ENCODE measurements at places on chromosomes 11 and 22.

GRCh38 chr11:95734009-95734572, 55.5 kb downstream of the FAM76B start:
- DNase-seq = no peak

DNA sequence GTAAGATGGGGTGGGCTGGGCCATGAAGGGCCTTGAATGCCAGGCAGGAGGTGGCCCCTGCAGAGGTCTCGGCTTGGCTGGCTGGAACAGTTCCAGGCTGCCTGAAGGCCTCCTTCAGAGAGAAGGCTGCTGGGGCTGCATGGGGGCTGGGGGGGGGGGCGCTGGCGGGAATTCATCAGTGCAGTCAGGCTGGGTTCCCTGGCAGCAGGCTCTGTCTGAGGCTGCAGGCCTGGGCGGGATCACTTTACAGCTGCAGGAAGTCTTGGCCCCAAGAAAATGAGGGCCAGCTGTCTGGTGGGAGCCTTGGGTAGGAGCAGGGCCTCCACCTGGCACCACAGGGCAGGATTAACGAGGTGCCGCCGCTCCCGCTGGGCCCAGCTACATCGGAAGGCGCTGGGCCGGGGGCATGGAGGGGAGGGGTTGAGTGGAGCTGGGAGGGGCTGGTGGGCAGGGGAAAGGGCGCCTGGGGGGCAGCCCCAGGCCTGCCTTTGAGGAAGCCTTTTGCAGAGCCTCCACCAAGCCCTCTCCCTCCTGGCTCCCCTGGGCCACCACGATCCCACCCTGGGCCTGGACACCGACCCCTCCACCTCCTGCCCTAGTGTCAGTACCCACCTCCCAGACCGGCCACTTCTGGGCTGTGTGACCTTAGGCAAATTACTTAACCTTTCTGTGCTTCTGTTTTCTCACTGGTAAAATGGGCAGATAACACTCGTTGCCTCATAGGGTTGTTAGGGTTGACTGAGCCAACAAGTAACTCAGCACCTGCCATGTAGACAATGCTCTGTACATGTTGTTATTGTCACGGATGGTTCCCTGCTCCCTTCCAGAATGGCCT, 31.0 kb upstream of the HMOX1 start:
- DNase-seq = no peak

DNA sequence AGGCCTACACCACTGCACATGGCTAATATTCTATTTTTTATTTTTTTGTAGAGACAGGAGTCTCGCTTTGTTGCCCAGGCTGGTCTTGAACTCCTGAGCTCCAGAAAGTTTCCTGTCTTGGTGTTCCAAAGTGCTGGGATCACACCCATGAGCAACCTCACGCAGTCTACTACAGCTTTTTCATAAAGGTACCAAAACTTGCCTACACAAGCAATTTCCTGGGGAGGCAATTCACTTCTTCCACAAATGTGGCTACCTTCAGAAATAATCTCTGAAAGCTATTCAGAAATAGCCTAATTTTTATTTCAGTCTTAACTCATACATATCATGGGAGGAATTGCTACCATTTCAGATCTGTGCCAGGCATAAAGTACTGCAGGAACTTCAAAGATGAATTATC, 11.4 kb downstream of the SLC35F2 start:
- DNase-seq = no peak

- DNase-seq = no peak
Observed at GRCh38 chr22:24153959-24154358, 27.3 kb upstream of the SUSD2 start.

GRCh38 chr11:44404301-44404700, 94.4 kb upstream of the ALX4 start:
- no peak for DNase-seq

DNA sequence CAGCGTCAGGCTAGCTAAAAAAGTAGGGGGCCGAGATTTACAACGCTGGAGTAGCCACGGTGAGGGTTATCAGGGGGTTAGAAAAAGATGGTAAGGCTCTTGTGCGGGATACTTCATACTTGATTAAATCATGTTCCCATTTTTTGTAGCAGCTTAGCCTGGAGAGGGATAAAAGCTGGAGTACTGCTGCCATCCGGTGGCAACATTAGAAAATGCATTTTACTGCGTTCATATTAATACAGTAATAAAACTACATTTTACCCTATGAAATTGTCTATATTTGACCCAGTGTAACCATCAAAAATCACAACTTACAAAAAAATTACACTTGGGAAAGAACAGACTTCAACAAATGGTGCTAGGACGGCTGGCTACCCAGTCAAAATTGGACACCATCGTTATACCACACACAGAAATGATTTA, 17.3 kb downstream of the RPUSD4 start:
- DNase-seq = no peak

DNA sequence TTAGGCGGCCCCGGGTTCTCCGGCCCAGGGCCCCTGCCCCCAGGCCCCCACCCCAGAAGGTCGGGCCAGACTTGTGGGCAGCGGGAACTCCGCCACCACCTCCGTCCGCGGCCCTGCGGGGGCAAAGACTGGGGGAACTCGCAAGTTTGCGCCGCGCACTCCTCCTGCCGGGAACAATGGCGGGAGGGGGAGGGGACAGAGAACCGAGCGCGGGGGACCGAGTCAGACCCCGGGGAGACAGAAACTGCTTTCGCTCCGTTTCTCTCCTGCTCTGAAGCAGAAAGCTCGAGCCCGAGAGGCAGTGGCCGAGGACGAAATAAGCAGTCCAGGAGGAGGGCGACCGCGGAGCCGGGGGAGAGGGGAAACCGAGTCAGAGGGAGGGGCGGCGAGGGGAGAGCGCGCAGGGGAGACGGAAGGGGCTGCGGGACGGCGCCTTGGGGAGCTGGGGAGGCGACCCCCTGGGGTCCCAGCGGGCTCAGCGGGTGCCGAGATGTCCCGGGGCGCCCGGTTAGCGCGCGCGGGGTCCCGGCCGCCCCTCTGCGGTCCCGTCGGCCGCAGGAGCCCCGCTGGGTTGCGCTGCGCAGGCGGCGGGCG, 555 bp downstream of the TP53I11 start:
- no peak for DNase-seq

DNA sequence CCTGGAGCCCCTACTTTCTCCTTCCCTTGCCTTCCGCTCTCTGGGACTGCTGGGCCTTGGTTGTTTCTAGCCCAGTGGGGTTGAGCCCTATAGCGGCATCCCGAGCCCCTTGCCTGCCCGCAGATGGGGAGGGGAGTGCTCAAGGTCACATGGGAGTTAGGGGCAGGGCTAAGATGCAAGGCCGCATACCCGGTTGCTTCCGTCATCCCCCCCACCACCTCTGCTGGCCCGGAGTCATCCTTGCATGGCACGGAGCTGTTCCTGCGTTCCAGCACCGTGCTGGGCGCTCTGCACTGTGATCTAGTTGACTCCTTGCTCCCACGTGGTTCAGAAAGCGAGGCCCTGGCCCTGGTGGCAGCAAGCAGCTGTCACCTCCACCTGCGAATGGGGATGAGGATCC, 18.0 kb downstream of the FLRT1 start:
- no peak for DNase-seq

All from GM12864 (cell line).